RWPE1 (cell line): ENCODE measurements at places on chromosomes 4 and X.

DNA sequence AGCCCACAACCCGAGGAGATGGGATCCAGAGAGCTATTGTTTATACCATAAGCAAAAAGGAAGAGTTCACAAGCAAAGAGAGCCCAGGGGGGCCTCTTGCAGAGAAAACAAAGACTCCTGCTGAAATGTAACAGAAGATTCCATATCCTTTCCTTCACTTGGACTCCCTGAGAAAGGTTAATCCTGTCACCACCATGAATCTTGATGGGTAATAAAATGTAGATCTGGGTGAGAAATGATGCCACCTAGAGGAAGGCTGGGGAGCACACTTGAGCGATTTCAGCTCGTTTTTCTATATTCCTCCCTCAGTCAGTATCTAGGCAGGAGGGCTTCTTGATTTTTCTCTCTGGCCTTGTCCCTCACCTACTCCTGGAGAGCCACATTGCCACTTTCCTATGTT, 10.2 kb upstream of the KCNE5 start:
- peak; percentile 3 for DNase-seq

DNA sequence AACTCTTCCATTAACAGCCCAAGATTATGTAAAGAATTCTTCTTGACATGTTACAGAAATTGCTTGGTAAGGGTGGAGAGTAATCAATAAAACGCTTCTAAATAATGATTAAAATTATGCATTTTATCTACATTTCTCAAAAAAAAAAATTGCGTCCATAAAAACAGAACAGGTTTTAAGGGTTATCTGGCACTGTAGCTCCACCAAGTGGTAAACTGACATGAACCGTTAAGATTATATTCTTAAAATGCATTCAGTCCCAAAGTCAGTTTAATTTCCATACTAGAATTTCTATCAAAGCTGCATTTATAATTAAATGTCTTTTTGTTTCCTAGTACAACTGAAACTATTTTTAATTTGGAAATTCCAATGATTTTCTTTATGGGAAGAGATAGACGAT, 214.0 kb upstream of the UGT8 start:
- no peak for DNase-seq

DNA sequence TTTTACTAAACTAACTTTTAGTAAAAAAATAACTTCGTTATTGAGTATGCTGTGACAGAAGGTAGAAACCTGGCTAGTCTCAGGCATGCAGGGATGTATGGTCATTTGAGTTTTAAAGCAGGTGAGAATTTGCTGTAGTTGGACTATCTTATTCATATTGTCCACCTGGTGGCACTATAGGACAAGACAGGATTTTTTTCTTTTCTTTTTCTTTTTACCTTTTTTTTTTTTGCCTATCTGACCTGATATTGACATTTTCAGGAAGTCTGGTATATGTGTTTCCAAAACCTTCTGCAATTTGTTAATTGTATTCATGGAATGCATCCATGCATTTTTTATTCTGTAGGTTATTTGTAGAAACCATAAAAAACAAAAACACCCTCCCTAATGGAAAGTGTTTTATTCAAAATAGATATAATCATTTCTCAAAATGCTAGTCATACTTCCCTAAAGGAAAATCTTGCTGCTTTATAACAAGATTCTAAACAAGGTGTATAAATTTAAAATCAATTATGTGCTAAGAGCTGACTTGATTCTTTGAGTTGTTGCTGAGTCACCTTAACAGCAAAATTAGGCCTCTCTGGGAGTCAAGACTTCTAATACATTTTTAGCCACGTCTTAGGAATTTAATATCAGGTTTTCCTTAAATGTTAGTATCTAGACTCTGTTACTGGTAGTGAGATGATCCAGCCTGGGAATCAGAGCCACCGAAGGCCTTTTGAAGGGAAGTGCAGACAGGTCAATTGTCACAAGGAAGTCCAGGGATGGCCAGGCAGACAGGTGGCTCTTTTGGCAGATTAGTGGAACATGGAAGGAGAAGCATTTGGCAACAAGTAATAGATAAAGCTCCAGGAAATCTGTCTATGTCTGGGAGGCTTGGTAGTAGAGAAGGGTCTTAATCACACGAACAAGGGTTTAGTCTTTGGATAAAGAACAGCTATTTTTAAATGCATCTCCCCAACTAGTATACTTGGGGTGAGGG, 201.3 kb upstream of the GNPDA2 start:
- peak; percentile 17 for DNase-seq

GRCh38 chr4:139844459-139845036, 178.9 kb downstream of the MGST2 start:
- DNase-seq = no peak

GRCh38 chrX:69324851-69325250, 159.6 kb upstream of the PJA1 start:
- DNase-seq = no peak

DNA sequence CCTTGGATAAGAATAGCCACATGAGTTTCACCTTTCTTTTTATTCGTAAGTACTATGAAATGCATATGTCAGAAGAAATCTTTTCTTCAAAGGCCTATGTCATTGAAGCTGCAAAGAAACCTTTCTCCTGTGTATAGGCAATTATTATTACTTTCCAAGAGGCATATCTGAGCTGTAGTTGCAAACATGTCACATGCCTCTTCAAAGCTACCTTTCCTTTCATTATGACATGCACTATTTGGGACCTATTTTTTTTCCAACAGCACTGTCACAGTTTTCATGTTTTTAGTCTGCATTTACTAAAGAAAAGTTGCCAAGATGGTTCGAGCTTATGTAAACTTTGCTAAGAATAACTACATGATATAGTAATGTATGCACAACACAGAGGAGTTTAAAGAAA, 548.8 kb upstream of the GALNT7 start:
- DNase-seq = no peak

DNA sequence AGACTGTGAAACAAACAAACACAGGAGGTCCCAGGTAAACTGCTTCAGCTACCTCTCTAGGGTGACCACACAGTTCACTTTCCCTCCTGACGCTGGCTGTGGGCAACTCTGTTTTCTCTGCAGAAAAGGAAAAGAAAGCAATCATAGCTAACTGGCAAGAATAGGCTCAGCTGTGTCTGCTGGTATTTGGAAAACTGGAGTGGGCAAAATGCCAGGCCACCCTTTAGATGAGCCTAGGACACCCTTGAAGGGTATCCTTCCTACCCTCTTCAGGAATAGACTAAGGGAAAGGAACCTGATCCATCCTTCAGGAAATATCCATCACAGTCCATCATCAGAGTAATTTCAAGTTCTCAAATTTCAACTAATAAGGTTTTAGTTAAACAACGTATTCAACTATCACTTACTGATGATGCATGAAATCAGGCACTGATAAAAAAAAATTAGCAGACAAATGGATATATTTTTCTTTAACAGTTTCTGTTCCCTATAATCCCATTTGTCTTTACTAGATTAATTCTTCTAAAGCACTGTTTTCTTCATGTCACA, 60.9 kb downstream of the CAMK2D start:
- no peak for DNase-seq
